ENCODE measurements at places on chromosomes 5 and 9.

GRCh38 chr5:108564441-108564840 lies 182.5 kb upstream of the FBXL17 start:
- DNase-seq: no peak

GRCh38 chr9:134712926-134713325 lies 71.3 kb downstream of the COL5A1 start:
- no peak for DNase-seq

GRCh38 chr9:89756891-89757537 lies 152.2 kb downstream of the GADD45G start:
- no peak for DNase-seq

GRCh38 chr9:136010615-136011361 lies 49.6 kb upstream of the UBAC1 start:
- no peak for DNase-seq

GRCh38 chr9:138052635-138053320 lies 175.2 kb downstream of the CACNA1B start:
- no peak for DNase-seq

GRCh38 chr5:37552770-37553719 lies 173.9 kb downstream of the WDR70 start:
- no peak for DNase-seq

DNA sequence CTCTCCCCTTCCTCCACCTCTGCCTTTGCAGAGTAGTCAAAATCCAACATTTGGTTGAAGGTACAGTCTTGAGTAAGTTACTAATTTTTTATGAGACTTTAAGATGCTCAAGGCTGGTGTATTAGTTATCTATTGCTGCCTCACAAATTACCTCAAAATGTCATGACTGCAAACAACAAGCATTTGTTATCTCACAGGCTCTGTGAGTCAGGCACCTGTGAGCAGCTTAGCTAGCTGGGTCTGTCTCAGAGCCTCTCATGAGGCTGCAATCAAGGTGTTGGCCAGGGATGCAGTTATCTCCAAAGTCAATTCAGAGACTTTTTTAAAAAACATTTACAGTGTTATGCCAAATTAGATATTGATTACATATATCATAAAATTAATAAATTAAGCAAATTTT lies 371.3 kb upstream of the RGMB start:
- no peak for DNase-seq

DNA sequence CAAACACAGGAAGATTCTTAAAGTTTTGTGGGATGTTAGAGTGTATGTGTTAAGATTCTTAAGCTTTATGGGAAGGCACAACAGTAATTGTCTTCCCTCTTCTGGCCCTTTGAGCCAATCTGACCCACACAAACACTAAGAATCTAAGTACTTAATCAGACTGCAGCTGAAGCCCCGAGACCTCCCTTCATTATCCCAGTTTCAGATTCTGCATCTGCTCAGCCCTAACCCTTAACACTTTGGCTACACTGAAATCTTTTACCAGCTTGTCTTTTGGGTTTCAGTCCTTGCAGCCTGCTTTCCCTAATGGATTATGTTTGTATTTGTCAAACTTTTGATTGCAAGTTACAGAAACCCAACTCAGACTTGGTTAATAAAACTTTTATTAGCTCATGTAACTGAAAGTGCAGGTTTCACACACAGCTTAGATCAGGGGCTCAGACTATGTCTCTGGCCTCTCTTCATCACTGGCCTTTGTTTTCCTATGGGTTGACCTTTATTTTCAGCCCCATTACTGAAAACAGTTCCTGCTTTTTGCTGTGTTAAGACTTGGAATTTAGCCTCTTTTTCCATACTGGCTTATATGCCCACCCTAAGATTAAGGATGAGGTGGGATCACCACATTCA lies 71.5 kb downstream of the COX7C start:
- no peak for DNase-seq

GRCh38 chr9:136488247-136489214 lies 5.7 kb upstream of the SEC16A start:
- DNase-seq: peak; percentile 35

DNA sequence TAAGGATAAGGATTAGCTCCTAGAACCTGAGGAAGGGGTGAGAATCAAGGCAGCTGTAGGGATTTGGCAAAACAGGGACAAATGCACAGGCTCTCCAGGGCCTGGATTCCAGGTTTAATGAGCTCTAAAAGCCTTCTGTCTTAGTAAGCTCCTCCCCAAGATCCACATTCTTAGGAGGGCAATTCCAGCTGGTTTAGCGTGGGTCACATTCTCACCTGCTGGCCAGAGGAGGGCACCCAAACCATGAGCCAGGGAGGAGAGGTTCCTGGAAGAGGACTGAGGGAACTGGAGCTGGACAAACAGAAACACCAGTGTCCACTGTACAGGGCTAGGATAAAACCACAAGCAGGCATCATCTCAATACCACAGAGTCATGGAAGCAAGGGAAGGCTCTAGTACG lies 480.0 kb downstream of the CCDC171 start:
- DNase-seq: no peak

DNA sequence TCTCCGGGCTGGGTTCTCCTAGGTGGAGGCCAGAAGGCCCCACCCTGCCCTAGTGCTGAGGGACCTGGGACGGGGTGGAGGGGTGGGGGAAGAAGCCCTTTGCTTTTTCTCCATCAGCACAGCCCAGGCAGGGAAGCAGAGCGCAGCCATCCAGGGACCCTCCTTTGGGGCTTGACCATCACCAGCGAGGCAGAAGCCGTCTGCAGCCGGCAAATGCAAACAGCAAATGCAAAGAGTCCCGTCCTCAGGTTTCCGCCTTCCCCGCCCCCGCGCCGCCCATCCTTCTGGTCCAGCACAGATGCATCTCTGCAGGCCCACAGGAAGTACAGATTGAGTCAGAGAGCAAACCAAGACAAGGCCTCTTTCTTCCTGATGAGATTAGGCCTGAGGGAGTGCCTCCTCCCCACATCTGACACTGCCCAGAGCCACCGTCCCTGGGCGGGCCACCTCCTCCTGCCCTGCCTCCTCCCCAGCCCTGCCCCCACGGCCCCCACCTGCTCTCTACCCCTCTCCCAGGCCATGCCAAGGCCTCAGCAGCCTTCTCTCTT lies 23.4 kb downstream of the CORO2A start:
- no peak for DNase-seq

DNA sequence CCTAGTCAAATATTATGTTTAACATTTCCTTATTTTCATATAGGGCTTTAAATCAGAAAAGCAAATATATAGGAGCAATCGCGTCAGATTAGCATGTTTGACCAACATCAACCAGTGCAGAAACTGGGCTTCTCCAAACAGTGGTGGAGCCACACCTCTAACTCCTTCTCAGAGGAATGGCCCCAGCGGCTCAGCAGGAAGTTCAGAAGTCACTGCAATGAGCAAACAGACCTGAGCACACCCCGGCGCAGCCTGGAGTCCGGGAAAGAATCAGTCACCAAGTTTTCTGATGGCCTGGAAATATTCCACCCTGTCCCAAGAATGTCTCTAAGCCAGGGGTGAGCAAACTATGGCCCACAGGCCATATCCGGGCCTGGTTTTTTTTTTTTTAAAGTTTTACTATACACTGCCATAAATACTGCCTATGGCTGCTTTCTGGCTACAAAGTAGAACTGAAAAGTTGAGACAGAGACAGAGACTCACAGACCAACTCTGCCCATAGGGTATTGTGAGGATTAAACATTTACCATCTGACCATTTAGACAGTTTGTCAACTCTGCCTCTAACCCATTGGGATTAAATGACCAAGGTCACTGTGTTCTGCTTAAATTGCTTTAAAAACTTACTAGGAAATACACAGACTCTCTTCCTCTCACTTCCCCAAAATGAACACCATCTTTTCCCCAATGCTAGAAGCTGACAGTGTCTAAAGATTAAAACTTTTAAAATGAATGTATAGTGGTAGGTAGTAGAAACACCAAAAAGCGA lies 5.4 kb downstream of the GOLM1 start:
- no peak for DNase-seq

DNA sequence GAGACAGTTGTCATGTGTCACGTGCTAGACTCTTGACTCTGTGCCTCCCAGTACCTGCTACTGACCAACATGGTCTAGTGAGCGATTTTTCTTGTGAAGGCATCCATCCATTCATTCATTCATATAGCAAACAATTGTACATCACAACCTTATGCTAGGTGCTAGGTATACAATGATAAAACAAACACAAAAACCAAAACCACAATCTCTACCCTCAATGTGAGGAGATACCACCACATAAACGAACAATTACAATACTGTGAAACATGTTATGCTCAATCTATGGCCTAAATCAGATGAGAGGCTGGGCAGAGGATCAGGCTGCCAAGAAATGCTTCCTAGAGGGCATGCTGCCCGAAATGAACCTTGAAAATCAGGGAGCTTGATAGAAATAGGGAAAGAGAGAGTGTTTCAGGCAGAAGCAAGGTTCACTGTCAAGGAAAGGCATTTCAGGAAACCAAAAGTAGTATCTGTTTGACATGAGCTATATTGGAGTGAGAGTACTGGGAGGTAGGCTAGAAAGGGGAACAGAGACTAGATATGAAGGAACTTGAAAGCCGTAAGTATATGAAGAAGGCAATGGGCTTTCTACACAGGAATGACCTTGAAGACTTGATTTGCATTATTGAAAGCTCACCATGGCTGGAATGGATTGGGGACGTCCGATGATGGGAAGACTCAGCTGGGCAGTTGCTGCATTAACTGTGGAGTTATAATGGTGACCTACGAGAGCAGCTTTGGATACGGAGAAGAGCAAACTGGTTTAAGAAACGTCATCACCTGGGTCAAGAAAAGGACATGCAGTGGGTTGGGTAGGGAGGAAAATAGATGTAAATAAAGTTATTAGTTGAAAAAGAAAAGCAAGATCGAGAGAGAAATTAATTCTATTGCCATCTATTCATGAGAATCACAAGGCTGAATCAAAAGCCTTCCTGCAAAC lies 90.1 kb downstream of the THBS4 start:
- no peak for DNase-seq

GRCh38 chr5:34740389-34740806 lies 84.3 kb downstream of the RAI14 start:
- no peak for DNase-seq

GRCh38 chr9:133520121-133520835 lies 4.5 kb downstream of the MYMK start:
- no peak for DNase-seq

DNA sequence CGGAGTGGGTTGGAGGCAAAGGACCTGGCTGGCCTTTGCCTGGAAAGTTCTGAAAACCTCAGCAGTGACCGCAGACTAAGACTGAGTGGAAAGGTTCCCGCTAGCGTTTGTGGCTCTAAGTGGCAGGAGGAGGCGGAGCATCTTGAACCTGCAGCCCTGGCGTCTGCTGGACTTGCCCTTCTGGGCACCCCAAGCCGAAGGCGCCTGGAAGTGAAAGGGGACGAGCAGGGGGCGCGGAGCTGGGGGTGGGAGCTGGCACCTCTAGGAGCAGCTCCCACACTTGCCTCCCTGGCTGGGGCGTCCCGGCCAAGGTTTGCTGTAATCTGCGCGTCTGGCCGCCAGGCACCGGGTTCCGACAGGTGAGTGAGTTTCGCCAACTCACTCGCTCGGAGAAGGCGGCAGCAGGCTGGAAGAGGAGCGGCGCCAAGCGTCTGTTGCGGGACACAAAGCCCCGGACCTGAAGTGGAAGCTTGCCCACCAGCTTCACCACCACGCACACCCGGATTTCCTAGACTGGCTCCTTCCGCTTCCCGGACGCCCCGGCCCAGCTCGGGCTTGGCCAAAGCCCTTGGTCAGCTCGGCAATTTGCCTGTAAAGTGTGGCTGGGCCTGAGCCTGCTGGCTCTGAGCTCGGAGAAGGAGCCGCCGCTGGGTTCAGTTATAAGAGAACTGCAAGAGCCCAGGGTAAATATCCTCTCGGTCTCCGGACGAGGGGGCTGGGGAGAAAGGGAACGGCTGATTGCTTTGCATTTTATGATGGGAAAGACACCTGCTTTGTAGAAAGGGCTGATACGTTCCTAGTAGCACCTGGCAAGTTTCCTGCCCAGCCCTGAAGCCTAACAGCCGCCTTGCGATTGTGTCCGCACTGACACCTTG lies at the start of gene GNA14:
TSS of gene GNA14 (minus strand) at position 89 of the 875 bp plus-strand sequence. CDS start 529 bp downstream, outside the sequence.
- DNase-seq: peak; percentile 32

DNA sequence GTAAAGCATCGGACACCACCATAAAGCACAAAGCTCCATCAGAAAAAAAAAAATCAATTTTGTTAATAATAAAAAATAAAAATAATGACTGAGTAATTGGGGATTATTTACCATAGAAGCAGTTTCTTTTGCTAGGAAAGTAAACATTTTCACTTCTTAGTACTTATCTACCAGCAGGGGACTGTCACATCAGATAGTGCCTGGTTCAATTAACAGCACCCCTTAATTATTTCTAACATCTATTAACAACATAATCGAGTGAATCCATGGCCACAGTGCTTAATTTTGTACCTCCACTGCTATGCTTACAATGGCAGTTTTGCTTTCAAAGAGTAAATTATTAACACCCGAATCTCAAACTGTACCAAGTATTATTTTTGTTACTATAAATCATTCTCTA lies 221.7 kb downstream of the SMARCA2 start:
- DNase-seq: no peak

GRCh38 chr9:4553951-4554381 lies 63.7 kb downstream of the SLC1A1 start:
- DNase-seq: no peak

GRCh38 chr9:109319626-109320241 lies 1.1 kb downstream of the EPB41L4B start:
- DNase-seq: no peak

DNA sequence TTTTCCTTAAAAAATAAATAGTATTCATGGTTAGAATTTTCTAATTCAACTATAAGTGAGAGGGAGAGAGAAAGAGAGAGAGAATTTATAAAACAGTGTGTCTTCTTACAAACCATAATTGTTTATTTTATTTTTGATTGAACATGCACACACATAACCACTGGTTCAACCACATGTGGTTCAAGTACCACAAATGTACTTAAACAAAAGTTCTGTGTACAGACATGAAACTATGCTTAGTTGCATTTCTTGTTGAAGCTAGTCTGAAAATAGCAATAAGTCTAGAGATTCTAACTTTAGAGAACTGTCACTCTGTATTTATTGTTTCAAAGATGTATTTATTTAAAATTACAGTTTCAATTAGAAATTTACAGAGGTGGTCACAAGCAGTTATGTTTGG lies 130.6 kb upstream of the PDE4D start:
- no peak for DNase-seq

DNA sequence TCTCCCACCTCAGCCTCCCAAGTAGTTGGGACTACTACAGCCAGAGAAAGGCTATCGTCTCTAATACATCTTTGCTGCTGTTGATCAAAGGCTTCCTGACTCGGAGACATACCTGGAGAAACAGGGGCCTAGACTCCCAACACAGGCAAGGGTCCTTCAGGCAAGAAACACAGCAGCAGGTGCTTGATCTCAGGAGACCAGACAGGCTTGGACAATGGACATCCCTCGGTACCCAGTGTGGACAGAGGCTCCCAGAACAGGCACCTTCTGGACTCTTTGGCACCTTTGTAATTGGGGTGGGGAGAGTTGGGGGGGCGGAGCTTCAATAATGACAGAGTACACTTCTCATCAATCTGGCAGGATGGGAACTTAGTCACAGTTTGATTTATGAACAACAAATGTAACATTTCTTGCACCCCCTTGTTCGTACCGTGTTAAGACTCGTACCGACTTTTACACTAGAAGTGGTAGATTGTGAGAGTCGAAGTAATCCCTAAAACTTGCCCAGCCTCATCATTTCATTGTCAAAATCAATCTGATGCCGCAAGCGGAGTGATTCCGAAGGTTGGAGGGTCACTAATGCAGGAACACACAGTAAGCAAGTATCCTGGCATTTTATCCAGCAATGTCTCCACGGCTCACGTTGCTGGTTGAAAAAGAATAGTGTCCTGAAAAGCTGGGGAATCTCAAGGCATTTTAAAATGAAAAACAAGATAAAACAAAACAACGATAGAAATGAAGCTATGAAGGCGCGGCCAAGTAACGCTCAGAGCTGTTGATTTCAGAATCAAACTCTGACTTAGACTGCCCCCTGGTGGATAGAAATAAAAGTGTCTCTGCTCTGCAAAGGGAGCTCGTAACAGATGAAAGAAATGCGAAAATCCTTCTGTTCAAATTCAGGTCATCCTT lies 46.4 kb upstream of the STK32A start:
- peak; percentile 79 for DNase-seq
